ENCODE measurements at places on chromosomes 2 and 18.
A peak's percentile ranks its signal among the peaks of the same experiment; 100 is the strongest.

DNA sequence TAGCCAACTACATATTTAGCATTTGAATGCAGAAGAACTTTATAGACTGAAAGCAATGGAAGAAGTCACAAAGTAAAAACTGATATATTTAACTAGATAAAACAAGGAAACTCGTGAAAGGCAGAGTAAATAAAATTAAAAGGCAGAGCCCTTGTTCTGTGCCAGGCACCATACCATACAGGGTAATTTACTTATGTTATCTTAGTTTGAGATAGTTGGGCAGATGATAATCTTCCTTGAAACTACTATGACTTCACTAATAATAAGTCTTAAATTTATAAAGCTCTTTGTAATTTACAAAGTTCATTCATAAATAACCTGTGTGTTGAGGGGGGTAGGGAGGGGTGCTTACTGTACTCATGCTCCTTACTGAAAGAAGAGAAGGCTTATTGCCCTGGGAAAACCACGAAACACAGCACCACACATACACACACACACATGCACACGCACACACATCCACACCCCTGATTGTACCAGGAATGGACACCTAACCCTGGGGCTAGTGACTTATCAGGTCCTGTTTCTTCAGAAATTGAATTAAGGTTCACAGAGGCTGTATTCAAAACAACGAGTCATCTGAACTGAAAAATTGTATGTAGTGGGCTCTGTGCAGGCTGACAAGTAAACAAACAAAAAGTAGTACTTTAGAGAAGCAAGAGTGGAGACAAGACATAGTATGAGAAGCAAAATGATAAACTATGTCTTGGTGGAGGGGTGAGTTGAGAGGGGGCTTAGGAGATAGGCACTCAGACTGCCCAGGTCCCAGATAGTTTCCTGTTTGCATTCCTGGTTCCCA is 38.1 kb downstream of the AGFG1 start:
- DNase-seq: no peak

- DNase-seq: no peak
These were observed 264.2 kb downstream of the LNPK start for GRCh38 chr2:175737722-175738361.

DNA sequence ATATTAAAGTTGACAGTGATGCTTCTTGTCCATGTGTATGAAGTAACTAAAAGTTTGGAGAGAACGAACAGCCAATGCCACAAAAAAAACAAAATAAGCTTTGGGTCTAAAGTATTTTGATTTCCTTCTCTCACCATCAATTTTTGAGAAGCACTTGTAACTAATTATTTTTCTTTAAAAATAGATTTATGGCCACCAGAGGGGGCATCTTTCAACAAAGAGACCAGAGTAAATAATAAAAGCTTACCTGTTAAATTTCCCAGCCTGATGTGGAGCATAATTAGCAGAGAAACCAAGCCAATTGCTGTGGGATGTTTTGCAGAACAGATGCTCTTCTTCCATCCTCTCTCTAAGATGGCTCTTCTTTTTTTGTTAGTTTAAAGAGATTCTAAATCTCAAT is 29.0 kb downstream of the LINC00305 start:
- DNase-seq: no peak

GRCh38 chr18:47484068-47484467 is 232.6 kb upstream of the SKOR2 start:
- DNase-seq: no peak

DNA sequence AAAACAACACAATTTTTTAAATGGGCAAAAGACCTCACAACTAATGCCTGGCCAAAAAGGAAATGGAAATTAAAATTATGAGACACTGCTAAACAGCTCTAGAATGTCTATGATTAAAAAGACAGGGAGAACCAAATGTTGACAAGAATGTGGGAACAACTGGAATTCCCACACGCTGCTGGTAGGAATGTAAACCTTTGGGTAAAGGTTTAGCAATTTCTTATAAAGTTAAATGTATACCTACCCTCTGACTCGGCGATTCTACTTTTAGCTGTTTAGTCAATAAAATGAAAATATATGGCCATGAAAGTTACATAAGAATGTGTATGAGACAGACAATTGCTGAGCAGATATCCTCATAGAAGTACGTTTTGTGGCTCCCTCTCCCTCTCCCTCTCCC is 60.9 kb downstream of the ATF2 start:
- no peak for DNase-seq

- DNase-seq: no peak
These were observed 55.5 kb downstream of the NCK2 start for GRCh38 chr2:105800036-105800713.

- DNase-seq: no peak
These were observed 22.6 kb upstream of the TMEM214 start for GRCh38 chr2:27010139-27010538.

DNA sequence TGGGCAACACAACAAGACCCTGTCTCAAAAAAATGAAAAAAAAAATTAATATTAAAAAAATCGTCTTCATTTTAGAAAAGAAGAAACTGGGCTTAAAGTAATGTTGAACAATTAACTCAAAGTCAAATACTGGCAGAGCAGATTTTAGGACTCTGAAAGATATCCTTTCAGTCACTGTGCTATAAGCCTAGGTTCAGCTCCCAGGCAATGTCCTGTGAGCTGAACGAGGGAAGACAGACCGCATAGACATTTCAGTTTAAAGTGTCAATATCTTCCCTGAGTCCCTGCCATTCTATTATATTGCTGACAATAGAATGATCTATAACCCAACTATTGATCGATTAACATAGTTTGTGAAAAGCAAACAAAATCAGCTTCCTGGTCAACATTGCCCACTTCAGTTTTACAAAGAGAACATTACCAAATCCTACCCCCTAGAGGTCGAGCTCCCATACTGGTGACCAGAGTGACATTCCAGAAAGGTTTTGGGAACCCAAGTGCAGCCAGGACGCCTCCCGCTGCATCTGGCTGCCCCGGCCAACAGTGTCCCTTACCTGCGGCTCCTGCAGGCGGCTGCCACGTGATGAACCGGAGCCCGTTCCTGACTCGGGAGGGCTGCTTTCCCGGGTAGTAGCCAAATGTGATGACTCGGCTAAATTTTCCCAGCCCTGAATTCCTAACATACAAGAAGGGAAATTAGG is 639 bp downstream of the MRO start:
- DNase-seq: peak; percentile 50

GRCh38 chr2:203688798-203689197 is 17.6 kb upstream of the CD28 start:
- DNase-seq: no peak

DNA sequence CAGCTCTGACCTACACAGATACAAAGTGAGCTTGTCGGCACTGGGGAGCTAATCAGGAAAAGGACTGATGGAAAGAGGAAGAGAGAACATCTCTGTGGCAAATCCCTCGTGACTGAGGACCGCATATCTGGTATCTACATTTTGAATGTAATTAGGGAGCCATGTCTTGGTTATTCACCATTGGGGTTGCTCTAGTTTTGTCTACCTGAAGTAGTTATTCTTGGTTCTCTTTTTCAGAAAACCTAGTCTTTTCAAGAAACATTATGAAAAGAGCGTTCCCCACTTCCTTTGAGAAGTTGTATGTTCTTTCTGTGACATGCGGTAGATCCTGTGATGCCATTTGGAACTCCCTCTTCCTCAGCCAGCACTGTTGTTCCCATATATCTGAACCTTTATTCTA is 104.4 kb downstream of the DOCK10 start:
- DNase-seq: no peak

GRCh38 chr2:120052597-120052996 is 39.7 kb downstream of the EPB41L5 start:
- no peak for DNase-seq

DNA sequence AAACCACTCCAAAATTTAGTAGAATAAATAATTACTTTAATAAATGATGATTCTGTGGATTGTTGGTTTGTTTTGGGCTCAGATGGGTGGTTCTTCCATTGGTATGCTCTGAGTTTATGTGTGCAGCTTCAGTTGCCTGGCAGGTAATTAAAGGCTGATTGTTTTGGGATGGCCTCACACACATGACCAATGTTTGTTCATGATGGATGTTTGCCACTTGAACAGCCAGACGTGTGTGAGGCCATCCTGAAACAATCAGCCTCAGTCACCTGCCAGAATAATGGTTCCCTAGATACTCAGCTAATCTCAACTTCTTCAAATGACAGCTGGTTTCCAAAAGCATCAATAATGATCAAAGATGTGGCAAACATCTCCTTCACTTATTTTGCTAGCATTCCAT is 352.5 kb upstream of the GULP1 start:
- no peak for DNase-seq

- DNase-seq: no peak
These were observed 6.5 kb downstream of the TANK start for GRCh38 chr2:161166538-161167409.

DNA sequence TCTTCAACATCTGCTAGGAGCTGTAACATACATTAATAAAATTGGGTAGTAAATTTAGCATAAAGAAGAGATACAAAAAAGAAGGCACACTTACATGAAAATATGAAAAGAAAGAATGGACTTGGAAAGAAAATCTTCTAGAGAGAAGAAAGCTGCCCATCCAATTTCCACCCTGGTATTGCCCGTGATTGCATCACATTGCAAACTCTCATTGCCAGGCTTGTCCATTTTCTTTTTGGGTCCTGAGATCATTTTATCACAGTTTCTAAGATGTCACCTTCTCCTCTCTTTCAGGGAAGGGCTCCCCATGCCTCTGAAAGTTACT is 321.5 kb downstream of the RND3 start:
- DNase-seq: no peak

- DNase-seq: no peak
These were observed 58.2 kb upstream of the ACSL3 start for GRCh38 chr2:222802514-222803196.

DNA sequence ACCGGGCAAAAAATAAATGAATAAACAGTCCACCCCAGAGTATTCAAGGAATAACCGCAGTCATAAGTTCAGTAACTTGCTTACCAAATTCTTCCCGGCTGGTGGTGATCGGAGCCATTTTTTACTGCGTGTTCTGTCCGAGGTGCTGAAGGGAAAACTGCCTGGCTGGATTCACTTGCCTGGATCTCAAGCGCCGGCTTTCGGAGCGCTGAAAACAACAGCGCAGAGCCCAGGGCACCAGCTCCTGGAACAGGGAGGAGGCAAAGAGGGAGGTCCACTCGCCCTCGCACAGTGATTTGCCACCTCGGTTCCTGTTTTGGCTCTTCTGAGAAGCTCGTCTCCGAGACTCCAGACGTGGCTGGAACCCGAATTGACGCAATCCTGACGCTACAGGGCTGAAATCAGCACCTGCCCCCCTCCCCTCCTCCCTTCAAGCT is at the start of gene SYT4:
SYT4 (minus strand) TSS at position 327 of the 437 bp plus-strand sequence; CDS start at position 118, 209 bp downstream.
- peak; percentile 78 for DNase-seq

DNA sequence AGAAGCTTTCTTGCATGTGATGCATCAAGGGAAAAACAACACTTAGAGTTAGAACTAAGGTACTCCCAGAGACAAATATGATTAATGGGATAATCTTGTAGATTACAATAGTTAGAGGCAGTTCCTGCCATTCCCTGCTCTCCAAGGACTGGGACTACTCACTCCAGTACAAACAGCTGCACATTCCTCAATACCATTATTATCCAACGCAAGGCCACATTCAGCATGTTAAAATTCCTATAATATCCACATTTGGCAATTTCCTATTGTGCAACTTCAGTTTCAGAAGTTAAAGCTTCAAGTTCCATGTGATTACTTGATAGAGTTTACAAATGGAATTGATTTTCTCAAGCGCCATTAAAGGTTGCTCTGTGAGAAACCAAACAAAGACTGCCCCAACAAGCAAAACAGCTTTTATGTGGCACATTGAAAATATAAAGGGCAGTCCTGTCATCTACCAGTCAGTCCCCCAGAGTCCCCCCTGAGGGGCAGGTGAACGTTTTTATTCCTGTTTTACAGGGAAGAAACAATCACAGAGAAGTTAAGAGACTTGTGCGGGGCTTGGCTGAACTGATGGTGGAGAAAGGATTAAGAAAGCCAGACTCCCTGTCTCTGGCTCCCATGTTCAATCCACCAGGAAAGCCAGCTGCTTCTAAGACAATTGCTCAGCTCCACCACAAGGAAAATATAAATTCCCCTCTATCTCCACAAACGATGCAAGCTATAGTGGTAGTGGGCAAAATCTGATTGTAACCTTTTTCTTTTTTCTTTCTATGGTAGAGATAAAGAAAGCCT is 72.6 kb downstream of the TXNL1 start:
- no peak for DNase-seq

DNA sequence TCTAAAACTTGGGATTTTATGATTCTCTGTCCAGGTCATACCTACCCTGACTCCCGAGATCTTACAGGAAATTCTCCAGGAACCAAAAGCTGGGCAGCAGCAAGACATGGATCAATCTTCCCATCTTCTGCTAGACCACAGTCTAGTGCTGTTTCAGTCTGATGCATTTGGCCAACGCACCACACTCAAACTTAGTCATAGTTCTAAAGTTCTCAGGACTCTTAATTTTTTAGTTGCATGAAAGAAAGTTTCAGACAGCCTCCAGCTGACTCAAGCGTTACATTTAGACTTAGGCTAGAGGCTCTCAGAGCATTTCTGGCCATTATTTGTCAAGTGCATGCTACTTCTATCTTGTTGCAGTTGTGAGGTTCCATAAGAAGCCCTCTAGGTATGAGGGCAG is 230.1 kb upstream of the CCDC150 start:
- DNase-seq: no peak

DNA sequence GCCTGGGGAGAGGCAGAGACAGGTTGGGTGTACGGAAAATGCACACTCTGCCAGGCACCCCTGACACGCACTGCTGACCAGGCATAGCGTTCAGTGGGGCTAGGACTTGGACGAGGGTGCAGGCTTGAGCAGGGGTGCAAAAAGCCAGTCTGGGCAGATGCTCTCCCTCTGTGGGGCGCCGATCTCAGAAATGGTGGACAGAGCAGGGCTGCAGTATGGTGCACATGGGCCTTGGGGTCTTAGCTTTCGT is 1.0 kb upstream of the ARHGEF4 start:
- DNase-seq: no peak

GRCh38 chr2:15802657-15803542 is 137.4 kb upstream of the MYCN start:
- DNase-seq: no peak

GRCh38 chr2:183867206-183867605 is 731.1 kb upstream of the ZNF804A start:
- no peak for DNase-seq

- peak; percentile 79 for DNase-seq
These were observed 36.0 kb downstream of the DNMT3A start for GRCh38 chr2:25305775-25306174.

DNA sequence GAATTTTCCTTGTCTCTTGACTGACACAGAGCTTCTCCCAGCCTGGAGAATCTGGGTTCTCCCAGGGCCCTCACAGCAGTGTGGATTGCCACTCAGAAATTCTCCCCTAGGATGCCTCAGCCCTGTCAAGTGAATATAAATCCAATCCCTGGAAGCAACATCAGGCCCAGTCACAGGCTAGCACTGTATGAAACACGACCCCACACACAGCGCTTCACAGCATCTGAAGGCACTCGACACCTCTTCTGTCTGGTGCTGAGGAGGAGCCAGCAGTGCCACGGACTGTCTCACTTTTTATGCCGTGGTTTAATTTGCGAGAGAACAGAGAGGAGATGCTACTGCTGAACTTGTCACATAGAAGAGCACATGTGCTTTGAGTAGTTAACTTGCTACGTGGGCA is 164.5 kb downstream of the NAPG start:
- DNase-seq: no peak

GRCh38 chr18:44801781-44802180 is 121.1 kb downstream of the SETBP1 start:
- no peak for DNase-seq
